ENCODE measurements at places on chromosomes 6 and 20. TPM values are rescaled to one million over a fixed set of nuclear protein-coding genes. Genes with fewer than 3 reads are reported as not detected.

BMP2 gene
- 3.0 TPM for total RNA-seq

PDYN gene
- total RNA-seq = not detected

DPM1 gene
- total RNA-seq = 41.2 TPM

CASS4 gene
- total RNA-seq = 0.55 TPM

DST gene
- 225 TPM for total RNA-seq

SLC22A1 gene
- 0.17 TPM for total RNA-seq

CALHM6 gene
- total RNA-seq = 1.2 TPM

CLPSL2 gene
- total RNA-seq = not detected

BHLHE23 gene
- not detected for total RNA-seq

NTSR1 gene
- not detected for total RNA-seq

SASH1 gene
- total RNA-seq = 31.8 TPM

BCAS1 gene
- not detected for total RNA-seq

CRISP3 gene
- total RNA-seq = not detected

ZNF343 gene
- total RNA-seq = 5.8 TPM
